Putamen (tissue), 1 donor: ENCODE measurements at places on chromosomes 4 and X.

DNA sequence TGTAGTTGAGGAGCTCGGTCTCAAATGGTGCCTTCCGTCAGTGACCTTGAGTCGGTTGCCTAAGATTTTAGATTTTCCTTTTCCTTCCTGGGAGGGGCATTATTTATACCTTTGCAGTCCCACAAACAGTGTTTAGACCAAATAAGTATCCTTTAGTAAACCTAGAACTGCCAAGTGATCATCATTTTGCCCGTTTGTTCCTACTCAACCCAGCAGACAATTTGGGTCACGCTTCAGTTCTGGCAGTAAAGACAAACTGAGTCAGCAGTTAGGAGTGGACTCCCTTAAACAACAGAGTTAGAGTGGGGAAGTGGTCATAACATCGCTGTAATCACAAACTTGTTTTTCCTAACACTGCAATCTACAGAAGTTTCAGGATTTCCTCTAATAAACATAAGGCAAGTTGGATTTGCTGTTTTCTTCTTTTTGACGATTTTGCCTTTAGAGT is 777 bp upstream of the WDFY3 start:
- DNase-seq = peak; percentile 32

DNA sequence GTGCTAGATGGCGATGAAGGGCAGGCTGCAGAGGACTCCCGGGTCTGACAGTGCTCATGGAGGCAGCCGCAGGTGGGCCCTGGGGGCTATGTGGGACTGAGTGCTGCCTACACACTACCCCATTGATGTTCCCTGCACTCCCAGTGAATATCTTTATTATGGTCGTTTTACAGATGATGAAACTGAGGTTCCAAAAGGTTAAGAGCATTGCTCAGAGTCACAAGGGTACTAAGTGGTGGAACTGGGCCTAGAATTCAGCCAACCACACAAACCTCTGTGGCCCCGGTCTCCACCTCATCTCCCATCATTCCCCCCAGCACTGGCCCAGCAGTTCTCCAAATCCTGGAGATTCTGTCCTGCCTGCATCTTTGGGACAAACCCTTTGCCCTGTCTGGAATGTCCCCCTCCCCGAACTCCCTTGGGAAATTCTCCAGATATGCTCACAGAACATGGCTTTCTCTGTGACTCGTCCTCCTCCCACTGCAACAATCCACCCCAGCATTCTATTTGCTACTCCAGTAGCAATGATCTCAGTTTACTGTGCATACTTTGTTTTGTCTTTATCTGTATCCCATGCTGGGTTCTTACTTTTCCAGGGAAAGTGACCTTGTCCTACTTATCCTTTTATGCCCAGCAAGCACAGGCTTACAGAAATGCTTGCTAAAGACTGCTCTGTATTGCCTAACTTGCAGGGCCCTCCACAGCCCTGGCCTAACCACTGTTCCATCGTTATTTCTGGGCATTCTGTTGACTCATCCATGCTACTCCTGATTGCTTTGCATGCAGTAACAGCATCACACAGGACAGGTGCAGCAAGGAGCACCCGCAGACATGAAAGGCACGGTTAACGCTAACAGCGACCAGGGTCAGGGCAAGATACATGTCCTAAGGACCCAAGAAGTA is 14.0 kb downstream of the PNMA6F start:
- no peak for DNase-seq

- DNase-seq = no peak
These were observed 96.0 kb upstream of the ATOH1 start for GRCh38 chr4:93732509-93732908.

- no peak for DNase-seq
These were observed 52.5 kb upstream of the RPL34 start for GRCh38 chr4:108567831-108568230.

- no peak for DNase-seq
These were observed 554.6 kb downstream of the INPP4B start for GRCh38 chr4:142291299-142292050.

DNA sequence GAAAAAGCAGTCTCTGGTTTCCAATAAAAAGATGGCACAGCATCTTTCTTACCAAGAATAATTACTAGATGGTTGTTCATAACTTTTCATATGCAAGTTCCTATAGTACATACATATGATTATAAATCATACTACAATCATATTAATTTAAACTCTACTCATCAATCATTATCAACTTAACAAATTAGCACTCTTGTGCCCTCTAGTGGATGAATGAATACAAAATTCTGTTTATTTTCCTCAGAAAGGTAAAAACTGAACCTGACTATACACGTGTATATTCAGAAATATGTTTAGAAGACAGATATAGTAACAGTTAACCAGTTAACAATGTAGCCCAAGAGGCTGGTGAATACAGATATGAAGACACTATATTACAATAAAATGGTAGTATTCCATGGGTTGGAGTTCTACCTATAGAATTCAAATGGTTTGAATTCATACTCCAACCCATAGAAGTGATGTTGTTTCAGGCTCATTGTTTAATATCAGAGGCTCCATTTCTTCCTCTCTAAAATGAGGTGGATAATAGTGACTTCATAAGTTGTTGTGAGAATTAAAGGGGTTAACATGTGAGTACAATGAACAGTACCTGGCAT is 100.0 kb downstream of the ADAMTS3 start:
- no peak for DNase-seq

- DNase-seq = no peak
These were observed 65.6 kb upstream of the PGM2 start for GRCh38 chr4:37760840-37761239.

DNA sequence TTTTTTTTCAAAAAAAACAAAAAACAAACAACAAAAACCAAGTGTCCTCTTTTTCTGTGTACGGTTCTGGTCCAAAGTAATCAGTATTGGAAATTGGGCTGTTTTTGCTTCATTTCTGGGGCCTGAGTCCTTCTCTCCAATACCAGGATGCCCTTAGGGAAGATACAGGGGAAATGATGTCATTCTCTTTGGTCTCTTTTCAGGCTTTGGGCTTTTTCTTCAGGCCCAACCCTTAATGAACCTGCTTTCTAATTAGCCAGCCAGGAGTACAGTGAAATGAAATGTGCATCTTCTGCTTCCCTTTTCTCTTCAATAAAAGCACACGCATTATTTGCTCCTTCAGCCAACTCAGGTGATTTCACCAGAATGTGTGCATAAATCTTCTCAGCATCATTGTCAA is 52.6 kb upstream of the RBPJ start:
- DNase-seq = no peak

GRCh38 chrX:137031517-137032340 is 2.1 kb downstream of the GPR101 start:
- DNase-seq = peak; percentile 21
